ENCODE measurements at places on chromosomes 4 and X. TPM values are rescaled to one million over a fixed set of nuclear protein-coding genes. Genes with fewer than 3 reads are reported as not detected.

IGSF1 gene
- total RNA-seq: not detected

CLDN22 gene
- not detected for total RNA-seq

NWD2 gene
- not detected for total RNA-seq

FGD1 gene
- 0.11 TPM for total RNA-seq

KLHL13 gene
- 0.35 TPM for total RNA-seq

TBX22 gene
- not detected for total RNA-seq

GPM6B gene
- total RNA-seq: 0.13 TPM

TACR3 gene
- not detected for total RNA-seq

NUP62CL gene
- 0.73 TPM for total RNA-seq

- DNase-seq: no peak
These were observed 25.3 kb downstream of the ARHGAP24 start for GRCh38 chr4:85500110-85500867.

DNA sequence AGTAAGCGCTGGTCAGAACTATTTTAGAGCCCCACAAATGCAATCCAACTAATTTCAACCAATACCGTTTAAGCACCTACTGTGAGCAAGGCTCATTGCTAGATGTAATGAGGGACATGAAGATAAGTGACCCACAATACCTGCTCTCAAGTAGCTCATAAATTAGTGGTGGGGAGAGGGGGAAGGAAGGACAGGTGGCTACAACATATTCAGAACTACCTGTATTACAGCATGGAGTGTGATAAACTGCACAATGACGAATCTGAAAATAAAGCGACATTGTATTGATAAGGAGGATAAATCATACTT, 311.6 kb upstream of the DIAPH2 start:
- DNase-seq: no peak

GRCh38 chr4:93216646-93217045, 611.9 kb upstream of the ATOH1 start:
- no peak for DNase-seq

DNA sequence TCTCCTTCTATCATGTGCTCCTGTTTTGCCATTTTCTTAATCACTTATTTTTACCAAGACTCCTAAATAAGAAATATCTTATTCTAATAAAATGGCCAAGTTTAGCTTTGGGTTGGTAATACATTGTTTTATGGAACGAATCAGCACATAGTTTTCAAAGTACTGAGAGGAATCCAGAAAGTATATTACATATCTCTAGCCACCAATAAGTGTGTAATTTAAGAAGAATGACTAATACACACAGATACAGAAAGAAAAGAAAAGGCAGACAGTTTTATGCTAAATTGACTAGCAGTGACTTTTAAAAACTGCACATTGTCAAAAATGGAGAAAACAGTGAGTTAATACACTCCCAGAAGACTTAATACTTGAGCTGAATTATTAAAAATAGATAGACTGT, 167.0 kb upstream of the IL15 start:
- no peak for DNase-seq

DNA sequence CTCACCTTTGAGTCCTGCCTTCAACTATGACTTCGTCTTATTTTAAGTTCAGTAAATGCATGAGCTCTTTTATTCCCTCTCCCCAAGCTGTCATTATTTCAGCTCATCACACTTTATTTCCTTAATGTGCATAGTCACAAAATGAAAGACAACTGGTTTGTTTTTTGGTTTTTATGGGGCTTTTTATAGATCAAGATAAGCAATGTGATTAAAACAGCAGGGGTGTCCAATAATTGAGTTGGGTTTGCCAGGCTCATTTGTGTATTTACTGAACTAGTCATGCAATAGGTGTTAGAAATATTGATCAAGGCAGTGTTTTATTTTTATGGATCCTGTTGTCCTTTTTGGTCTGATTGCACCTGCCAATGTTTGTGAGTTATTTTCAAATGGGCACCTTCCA, 102.2 kb downstream of the FRMPD4 start:
- no peak for DNase-seq

- DNase-seq: no peak
These were observed 7.5 kb downstream of the PTTG2 start for GRCh38 chr4:37967736-37968135.

- DNase-seq: no peak
These were observed 1.7 kb upstream of the VCX start for GRCh38 chrX:7841084-7841805.

GRCh38 chrX:20089845-20090244, 26.9 kb downstream of the MAP7D2 start:
- DNase-seq: no peak

DNA sequence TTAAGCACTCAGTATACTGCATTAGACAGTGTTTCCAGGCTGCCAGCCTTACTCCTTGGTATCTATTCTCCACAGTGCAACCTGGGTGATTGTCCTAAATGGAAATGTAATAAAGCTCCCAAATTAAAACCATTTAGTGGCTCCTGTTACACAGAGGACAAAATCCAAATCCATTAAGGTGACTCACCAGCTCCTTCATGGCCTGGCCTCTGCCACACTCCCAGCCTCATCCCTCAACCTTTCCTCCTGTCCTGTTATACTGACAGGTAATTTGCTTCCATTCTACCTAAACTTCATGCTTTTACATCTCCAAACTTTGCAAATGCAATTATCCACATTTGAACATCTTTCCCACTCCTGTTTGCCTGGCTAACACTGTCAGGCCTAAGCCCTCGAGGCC, 140.3 kb downstream of the INPP4B start:
- DNase-seq: no peak

DNA sequence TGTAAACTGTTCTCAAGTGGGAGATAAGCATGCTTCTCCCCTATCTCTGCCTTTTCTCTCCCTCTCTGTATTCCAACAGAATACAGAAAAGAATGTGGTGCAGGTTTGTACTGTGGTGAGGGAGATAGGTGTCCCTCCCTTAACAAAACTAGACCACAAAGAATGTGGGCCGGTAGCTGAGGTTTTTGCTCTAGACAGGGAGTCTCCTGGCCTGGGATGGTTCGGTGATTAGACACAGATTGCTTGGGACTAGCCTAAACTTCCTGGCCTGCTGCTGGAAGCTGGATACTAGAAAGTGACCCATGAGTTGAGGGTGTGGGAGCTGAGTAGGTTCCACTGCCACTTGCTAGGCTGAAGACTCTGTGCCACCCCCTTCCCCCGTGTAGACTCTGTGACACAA, 143.0 kb downstream of the CXXC4 start:
- no peak for DNase-seq

DNA sequence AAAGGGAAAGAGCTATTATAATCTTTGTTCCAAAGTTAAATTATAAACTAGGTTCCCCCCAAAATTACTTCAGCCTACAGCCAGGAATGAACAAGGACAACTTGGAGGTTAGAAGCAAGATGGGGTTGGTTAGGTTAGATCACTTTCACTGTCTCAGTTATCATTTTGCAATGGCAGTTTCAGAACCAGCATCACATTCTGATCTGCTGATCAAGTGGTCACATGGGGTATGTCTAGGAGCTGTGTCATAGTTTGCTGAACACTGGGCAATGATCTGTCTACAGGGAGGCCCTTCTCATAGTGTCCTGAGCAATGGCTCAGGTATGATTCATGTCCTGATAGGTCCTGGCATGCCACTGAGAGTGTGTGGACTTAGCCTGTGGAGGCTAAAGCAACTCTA, 41.6 kb upstream of the XIAP start:
- no peak for DNase-seq

GRCh38 chr4:125390126-125390525, 75.4 kb downstream of the FAT4 start:
- DNase-seq: no peak

DNA sequence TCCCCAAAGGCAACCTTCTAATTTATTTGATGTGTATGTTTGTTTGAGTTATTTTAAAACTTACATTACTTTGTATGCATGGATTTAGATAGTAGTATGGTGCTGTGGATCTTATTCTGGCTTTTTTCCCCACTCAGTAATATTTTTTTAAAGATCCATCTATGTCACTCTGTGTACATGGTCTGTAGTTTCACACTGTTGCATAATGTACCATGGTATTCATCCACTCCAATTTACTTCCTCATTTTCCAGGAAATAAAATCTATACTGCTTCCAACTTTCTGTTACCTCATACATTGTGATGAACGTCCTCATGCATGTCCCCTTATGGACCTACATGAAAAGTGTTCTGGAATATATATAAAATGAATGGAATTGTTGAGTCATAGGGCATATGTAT, 17.6 kb downstream of the ARMCX2 start:
- DNase-seq: no peak

GRCh38 chrX:48617542-48618340, 20.4 kb downstream of the WDR13 start:
- DNase-seq: no peak

- DNase-seq: no peak
These were observed 13.7 kb downstream of the ZBTB33 start for GRCh38 chrX:120264341-120264740.

DNA sequence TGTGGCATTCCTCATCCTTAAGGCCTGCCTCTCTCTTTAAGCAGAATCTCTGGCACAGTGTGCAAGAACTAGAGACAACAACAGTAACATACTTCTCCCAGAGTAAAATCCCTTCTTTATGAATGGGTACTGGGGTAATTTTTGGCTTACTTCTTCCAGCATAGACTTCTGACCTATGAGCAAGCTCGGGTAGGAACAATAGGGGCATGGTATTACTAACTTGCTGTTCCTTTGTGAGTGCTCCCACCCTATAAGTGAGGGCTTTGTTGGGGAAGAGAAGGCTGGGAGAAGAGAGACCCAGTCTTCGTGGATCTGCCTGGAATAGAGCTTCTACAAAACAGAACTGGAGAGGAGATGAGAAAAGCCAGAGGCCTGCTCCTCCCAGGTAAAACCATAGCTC, 30.2 kb downstream of the CLDN2 start:
- no peak for DNase-seq

- DNase-seq: no peak
These were observed 95.6 kb downstream of the PHOX2B start for GRCh38 chr4:41652971-41653370.

DNA sequence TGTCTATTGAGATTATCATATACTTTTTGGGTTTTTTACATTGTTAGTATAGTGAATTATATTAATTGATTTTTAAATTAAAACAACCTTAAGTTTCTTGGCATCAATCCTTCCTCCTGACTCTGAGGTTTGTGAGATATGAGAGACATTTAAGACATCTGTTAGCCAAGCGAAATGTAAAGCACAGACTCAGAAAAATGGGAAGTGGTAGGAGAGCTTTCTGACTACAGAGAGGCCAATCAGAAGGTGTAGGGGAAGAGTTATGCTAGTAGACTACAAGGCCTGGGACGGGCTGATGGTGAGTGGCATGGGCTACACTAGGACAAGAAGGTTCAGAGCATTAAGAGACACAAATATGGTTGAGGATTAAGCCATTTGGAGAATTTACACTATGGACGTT, 255.4 kb downstream of the PRDM5 start:
- no peak for DNase-seq

GRCh38 chr4:10666616-10667015, 18.0 kb downstream of the CLNK start:
- no peak for DNase-seq

DNA sequence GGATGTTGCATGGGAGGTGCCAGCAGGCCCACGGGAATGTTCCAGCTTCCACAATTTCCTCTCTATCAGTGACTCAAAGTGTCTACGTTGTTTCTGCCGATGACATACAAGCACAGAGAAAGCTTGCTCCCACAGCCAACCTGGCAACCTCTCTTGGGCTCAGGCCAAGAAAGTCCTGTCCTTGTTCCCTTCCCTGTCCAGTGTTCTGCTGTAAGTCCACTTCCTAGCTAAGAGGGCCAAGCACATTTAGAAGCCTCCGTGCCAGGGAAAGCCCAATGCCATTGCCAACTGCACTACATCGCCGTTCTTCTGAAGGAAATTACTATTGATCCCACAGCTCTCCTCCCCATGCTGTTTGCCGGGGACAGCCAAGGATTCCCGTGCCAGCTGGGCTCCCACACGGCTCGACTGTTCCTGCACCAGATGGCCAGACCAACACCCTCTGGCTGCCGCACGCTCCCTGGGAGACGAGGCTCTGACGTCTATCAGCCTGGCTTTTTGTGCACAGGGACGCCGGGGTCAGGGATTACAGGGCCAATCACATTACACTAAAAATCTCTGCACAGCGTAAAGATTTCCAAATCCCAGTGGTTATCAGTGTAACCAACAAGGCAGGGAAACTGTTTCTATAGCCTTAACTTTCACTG, 284.0 kb downstream of the BCOR start:
- no peak for DNase-seq

GRCh38 chr4:127586922-127587571, 45.7 kb upstream of the INTU start:
- DNase-seq: no peak

DNA sequence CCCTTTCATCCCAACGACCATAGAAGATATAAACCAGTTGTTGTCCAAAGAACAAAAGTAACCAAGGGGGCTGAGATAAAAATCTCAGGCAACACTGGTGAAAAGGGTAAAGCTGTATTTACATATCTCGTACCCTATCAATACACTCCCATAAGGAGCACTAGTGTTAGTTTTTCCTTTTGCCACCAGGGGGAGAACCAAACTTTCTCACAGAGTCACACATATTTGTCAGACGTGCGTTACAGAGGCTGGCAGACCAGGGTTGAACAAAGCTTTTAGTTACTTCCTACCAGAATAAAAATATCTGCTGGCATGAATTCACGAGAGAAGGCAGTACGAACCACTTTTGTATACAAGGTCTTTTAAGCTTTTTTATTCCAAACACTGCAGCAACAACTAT, 88.3 kb downstream of the AMELX start:
- no peak for DNase-seq

DNA sequence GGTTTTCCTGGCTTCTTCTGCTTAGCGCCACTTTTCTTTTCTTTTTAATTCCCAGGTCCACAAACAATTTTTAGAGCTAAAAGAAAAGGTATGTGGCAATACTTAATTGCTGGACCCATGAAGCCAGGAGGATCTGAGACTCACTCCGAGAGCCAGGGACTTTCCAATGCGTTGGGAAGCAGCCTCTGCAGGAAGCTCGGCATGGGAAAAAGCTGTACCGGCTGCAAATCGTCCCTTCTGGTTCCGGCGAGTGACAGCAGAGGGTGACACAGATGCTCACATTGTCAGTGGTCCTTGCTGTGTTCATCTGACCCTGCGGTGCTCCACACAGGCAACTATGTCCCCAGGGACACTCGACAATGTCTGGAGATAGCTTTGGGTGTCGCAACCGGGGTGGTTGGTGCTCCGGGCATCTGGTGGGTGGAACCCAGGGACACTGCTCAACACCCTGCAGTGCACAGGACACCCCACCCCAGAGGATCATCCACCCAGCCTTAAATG, 164.0 kb downstream of the PRKX start:
- DNase-seq: no peak

GRCh38 chr4:108683479-108683878, 33.1 kb downstream of the OSTC start:
- DNase-seq: no peak

DNA sequence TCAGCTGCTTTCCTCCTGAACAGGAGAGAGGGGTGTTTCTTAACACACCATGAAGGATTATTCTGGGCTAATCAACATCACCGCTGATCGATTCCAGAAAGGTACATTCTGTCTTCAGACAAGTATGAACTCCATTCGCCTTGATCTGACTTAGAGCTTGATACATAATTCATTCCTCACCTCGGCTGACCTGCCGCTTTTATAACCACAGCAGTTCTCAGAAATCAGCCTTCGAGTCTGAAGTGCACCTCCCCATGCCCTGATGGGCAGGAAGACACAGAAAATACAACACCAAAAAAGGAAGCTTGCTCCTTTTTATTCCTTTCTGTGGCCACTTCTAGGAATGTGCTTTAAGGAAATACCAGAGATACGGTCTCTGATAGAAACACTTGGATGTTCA, 85.7 kb downstream of the JAKMIP1 start:
- DNase-seq: no peak
